Activated CD4-positive, alpha-beta T cell treated with anti-CD3 and anti-CD28 coated beads, Interleukin-2, amount 10 ng/mL, durations not matched to agents 7 days and 5 days (primary cell): ENCODE measurements at places on chromosomes 12 and 14. TPM values are rescaled to one million over a fixed set of nuclear protein-coding genes. Genes with fewer than 3 reads are reported as not detected.

GRCh38 chr12:51246254-51246853 is 7.7 kb downstream of the DAZAP2 start:
- H3K27ac ChIP-seq, result peak overlapping the region; percentile 77
- H3K4me1 ChIP-seq, result peaks cover 51% of the 10 kb centered on the region
- peak; percentile 49 for DNase-seq
- H3K27me3 ChIP-seq, result no peaks in the 10 kb centered on the region
- peak overlapping the region; percentile 1 for H3K4me3 ChIP-seq
- peaks cover 46% of the 10 kb centered on the region for H3K36me3 ChIP-seq

DNA sequence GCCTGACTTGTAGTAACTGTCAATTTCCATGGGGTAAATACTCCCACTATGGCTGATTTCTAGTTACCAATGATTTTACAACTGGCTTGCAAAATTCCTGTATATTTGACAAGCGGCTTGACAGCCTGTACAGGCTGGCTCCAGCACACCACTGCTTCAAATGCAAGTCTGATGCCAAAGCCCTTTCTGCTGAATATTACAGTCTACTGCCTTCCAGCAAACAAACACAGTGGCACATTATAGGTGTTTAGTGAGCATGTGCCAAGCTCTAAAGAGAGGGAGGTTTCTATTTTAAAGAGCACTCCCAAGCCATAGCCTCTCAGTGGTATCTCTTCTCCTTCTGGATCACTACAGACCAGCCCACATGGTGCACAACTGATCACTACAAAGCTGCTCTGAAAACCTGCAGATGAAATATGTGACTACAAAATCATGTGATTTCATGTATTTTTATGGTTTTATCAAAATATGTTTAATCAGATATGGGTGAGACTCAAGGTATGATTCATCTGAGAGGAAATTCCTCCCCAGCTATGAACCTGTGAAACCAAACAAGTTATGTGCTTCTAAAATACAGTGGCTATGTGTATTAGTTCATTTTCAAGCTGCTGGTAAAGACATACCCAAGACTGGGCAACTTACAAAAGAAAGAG is 101.5 kb downstream of the RPAP3 start:
- peaks cover 2% of the 10 kb centered on the region for H3K4me1 ChIP-seq
- H3K27ac ChIP-seq, result no peak overlapping the region
- H3K36me3 ChIP-seq, result peaks cover 13% of the 10 kb centered on the region

GRCh38 chr12:113230315-113231234 is 9.3 kb downstream of the TPCN1 start:
- no peaks in the 10 kb centered on the region for H3K27me3 ChIP-seq
- peaks cover 38% of the 10 kb centered on the region for H3K36me3 ChIP-seq
- DNase-seq, result no peak
- H3K4me3 ChIP-seq, result no peak overlapping the region

DNA sequence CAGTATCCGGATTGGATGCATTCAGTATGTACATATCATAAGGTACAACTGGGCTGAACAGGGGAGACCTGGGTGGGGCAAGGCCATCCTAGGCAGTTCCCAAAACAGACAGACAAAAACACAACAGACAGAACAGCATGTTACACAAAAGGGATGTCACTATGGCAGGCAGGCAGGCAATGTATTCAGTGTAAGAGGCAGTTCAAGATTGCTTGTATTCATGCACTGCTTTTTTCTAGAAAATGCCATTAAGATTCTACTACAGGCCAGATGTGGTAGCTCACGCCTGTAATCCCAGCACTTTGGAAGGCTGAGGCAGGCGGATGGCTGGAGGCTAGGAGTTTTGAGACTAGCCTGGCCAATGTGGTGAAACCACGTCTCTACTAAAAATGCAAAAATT is 3.5 kb downstream of the TBPL2 start:
- no peak for DNase-seq
- H3K27me3 ChIP-seq, result no peaks in the 10 kb centered on the region
- peaks cover 24% of the 10 kb centered on the region for H3K4me1 ChIP-seq
- no peak overlapping the region for H3K4me3 ChIP-seq
- H3K27ac ChIP-seq, result no peak overlapping the region

GRCh38 chr12:40117818-40118217 is 11.9 kb upstream of the SLC2A13 start:
- H3K4me3 ChIP-seq, result no peak overlapping the region
- no peak overlapping the region for H3K27ac ChIP-seq
- peaks cover 5% of the 10 kb centered on the region for H3K4me1 ChIP-seq
- no peaks in the 10 kb centered on the region for H3K36me3 ChIP-seq

GRCh38 chr14:32900547-32900946 is 38.1 kb upstream of the NPAS3 start:
- H3K27ac ChIP-seq, result no peak overlapping the region
- peaks cover 6% of the 10 kb centered on the region for H3K4me1 ChIP-seq
- no peak for DNase-seq

Gene CAPZA3
- not detected for total RNA-seq

Gene RNU4-1
- total RNA-seq, result 672 TPM
